ENCODE measurements at places on chromosomes 7 and 10. TPM values are rescaled to one million over a fixed set of nuclear protein-coding genes. Genes with fewer than 3 reads are reported as not detected.

DNA sequence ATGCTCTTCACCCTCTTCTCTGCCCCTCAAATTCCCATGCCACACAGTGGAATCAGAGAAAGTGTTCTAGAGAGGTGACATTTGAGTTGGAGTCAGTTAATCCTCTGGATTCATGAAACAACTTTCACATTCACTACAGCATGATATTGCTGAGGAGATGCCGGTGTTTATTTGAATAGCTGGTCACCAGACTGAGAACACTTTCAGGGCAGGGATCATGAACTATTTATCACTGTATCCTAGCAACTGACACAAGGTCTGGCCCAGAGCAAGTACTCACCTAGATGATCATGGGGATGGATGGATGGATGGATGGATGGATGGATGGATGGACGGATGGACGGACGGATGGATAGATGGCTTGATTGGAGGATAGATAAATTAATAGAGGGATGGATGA lies 116.7 kb upstream of the ZMIZ1 start:
- DNase-seq = no peak

GRCh38 chr7:137937202-137937560 lies 64.7 kb downstream of the CREB3L2 start:
- DNase-seq = no peak

DNA sequence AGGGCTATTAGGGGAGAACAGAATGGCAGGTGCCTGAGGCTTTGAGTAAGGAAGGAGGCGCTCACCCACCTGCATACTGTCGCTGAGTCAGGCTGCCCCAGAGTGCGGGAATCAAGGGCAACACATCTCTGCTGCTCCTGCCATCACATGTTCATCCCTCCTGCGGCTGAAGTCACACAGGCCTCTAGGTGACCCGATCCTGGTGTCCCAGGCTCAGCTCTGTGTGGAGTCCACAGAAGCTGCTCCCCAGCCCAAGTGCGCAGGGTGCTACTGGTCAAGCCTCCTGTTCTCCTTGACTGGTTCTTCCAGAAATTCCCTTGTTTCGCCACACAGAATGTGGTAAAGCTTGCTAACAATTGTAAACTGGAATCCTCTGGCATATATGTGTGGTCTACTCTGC lies 96.9 kb upstream of the IL6 start:
- DNase-seq = no peak

GRCh38 chr7:102913826-102914225 lies 1.0 kb downstream of the LRRC17 start:
- no peak for DNase-seq

GRCh38 chr10:33395201-33395600 lies 60.7 kb upstream of the NRP1 start:
- DNase-seq = no peak

Gene PSD
- total RNA-seq = 0.08 TPM

Gene TMEM236
- not detected for total RNA-seq

DNA sequence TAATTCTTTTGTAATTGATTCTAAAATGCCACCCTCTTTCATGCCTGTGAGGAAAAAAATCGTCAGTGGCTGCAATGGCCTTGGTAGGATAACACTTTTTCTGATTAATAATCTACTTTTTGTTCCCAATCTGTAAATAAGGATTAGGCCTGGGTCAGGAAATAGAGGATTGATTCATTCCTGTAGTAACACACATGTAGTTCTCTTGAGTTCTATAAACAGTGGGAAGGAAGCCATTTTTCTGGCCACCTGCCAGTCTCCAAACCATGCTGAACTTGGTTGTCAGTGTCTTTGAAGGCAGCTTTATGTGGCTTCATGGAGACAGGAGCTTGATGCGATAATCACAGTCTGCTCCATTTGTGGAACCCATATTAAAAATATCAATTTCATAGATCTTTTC lies 169.3 kb upstream of the NFE2L3 start:
- no peak for DNase-seq

Gene VGF
- not detected for total RNA-seq

GRCh38 chr10:104139221-104139620 lies 17.2 kb downstream of the SFR1 start:
- DNase-seq = no peak

DNA sequence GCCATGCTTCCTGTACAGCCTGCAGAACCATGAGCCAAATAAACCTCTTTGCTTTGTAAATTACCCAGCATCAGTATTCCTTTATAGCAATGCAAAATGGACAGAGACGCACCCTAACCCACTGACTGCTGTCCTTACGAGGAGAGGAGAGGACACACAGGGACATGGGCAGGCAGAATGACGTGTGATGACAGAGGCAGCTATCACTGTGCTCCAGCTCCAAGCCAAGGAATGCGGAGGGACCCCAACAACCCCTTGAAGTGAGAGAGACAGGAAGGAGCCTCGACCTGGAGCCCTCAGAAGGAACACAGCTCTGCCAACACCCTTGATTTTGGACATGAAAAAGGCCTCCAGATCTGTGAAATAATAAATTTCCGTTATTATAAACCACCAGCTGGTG lies 46.6 kb upstream of the EBF3 start:
- peak; percentile 8 for DNase-seq

DNA sequence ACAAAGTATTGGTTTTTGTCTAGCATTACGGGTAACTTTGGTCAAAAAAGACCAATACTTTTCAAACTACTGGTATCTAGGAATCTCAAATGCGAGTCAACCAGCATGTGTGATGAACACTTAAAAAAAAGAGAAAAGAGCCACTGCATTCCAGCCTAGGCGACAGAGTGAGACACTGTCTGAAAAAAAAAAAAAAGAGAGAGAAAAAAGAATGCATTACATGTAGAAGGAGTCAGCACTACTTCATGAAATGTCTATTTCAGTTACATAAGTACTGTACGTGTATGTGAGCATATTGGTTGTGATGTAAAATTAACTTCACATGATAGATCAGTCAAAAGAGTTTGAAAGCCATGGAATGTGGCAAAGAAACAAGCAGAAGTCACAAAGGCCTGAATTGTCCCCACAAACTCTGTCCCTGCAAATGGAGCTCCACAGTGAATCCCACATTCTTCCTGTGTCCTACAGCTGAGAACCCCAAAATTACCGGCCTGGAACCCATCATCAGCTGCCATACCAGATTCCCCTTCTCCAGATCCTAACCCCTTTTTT lies 1.6 kb downstream of the DENND11 start:
- DNase-seq = no peak

- no peak for DNase-seq
Measured at GRCh38 chr10:34495938-34496337, 319.2 kb downstream of the PARD3 start.

GRCh38 chr10:2047679-2048078 lies 310.4 kb upstream of the ADARB2 start:
- DNase-seq = no peak

Gene GPNMB
- 0.75 TPM for total RNA-seq

DNA sequence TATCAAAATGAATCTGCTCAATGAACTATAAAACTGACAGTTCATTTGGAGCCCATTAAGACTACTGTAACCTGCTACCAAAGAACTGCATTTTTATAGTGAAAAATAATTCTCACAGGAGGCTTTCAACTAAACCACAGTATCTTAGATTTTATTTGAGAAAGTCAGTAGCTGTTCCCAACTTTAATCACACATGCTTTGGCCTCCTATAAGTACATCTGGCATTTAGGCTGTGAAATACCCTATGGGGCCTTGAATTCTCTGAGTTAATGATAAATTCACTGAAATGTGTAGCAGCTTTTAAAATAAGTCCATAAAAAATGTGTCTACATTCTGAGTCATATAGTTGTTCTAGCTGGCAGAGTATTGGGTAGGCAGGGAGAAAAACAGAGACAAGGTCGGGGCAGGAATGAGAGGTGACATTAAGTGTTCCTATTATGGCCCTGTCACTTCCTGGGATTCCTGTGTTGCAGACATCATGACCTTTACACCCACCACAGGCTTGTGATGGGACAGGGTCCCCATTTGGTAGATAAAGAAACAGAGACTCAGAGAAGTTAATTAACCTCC lies 588.8 kb downstream of the REEP3 start:
- no peak for DNase-seq

Gene ARHGEF35
- total RNA-seq = not detected

Gene KCP
- not detected for total RNA-seq

DNA sequence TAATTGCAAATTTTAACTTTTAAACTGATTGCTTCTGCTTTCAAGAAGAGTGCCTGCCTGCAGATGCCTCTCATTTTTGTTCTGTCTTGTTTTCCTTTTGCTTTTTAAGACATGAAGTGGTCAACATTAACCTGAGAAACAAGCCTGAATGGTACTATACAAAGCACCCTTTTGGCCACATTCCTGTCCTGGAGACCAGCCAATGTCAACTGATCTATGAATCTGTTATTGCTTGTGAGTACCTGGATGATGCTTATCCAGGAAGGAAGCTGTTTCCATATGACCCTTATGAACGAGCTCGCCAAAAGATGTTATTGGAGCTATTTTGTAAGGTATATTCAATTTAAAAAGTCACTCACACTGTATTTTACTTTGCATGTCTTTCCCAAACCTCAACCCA lies 8.8 kb downstream of the GSTO2 start:
- DNase-seq = no peak

- DNase-seq = no peak
Measured at GRCh38 chr10:75281974-75282373, 46.2 kb upstream of the COMTD1 start.

DNA sequence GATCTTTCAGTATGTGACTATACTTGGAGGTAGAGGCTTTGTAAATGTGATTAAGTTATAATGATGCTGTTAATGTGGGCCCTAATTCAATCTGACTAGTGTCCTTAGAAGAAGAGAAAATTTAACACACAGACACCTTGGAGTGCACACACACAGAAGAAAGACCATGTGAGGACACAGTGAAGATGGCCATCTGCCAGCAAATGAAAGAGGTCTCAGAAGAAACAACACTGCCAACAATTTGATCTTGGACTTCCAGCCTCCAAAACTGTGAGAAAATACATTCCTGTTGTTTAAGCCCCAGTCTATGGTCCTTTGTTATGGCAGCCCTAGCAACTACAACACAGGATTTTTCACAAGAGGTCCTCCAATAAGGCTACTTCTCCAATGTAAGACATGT lies 120.9 kb upstream of the ABCB5 start:
- DNase-seq = no peak

Gene SEMA3E
- 0.18 TPM for total RNA-seq

GRCh38 chr7:127437837-127438236 lies 45.3 kb upstream of the ZNF800 start:
- DNase-seq = no peak

- no peak for DNase-seq
Measured at GRCh38 chr10:124697837-124698544, 46.2 kb downstream of the FAM53B start.

Gene SORCS3
- total RNA-seq = not detected

DNA sequence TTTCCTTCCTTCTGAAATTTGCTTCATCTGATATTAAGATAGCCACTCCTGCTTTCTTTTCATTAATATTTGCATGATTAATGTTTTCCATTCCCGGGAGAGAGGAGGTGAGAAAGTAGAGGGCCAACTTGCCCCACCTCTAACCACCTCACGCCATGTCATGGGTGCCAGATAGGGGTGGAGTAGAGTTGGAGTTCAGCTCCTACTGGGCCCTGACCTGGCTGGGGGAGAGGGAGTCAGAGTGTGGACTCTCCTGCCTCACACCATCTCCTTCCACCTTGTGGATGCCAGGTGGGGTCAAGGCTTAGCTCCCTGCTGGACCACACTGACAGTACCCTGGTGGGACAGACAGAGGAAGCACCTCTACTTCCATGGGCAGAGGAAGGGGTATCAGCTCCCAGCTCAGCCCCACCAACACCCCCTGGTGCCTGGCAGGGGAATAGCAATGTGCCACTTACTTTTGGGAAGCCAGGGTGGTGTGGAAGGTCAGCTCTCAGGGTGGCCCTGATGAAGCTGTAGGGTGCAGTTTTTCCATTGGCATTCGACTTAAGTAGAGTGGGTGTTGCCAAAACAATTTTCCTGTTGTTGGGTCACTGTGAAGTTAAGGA lies 28.0 kb downstream of the CHST12 start:
- no peak for DNase-seq

Gene BEND7
- 3.1 TPM for total RNA-seq

All from SJSA1 (cell line).